GM12892 (cell line): ENCODE measurements at places on chromosomes 16 and 17.

- no peak for DNase-seq
Measured at GRCh38 chr17:79667746-79668145, 56.9 kb upstream of the RBFOX3 start.

DNA sequence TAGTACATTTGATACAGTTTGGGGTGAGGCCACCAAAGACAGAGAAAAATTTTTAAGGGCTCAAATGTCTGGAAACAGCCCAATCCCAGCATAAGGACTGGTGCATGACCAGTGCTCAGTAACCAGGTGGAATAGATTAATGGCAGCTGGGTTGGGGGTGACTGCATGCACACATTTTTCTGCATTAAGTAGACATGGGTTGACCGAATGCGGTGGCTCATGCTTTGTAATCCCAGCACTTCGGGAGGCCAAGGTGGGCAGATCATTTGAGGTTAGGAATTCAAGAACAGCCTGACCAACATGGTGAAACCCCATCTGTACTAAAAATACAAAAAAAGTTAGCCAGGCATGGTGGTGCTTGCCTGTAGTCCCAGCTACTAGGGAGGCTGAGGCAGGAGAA is 121.1 kb upstream of the HSBP1 start:
- no peak for DNase-seq

- no peak for DNase-seq
Measured at GRCh38 chr17:70642059-70642458, 472.7 kb downstream of the KCNJ2 start.

- DNase-seq, result no peak
Measured at GRCh38 chr16:54194334-54194743, 92.2 kb downstream of the IRX3 start.

DNA sequence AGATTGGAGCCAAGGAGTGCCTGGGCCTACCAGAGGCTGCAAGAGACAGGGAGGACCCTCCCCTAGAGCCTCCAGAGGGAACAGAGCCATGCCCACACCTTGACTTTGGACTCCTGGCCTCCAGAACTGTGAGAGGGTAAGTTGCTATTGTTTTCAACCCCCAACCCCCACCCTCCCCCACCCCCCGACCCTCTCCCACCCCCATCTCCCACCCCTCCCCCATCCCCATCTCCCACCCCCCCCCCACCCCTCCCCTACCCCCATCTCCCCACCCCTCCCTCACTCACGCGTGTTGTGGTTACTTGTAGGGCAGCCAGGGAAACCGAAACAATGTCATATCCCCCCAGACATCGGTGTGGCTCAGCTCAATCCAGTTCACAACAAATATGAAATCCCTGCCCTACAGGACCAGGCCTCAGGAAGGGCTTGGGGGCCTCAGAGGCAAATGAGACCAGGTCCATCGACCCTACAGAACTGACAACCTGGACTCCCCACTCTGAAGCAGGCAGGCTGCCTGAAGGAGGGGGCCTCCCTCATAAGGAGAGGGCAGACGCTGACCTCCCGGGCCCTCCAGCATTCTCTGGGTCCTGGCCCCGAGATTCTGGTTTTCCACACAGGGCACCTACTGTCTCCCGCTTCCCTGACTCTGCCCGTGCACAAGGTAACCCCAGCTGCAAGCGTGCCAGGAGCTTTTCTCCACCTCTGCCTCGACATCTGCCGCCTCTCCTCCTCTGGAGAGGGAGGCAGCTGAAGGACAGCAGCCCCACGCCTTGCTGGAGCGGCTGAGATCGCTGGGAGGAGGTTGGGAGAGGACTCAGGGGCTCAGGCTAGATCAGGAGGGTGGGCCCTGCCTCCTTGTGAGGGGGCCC is 3.0 kb upstream of the ZCCHC14 start:
- DNase-seq, result no peak

DNA sequence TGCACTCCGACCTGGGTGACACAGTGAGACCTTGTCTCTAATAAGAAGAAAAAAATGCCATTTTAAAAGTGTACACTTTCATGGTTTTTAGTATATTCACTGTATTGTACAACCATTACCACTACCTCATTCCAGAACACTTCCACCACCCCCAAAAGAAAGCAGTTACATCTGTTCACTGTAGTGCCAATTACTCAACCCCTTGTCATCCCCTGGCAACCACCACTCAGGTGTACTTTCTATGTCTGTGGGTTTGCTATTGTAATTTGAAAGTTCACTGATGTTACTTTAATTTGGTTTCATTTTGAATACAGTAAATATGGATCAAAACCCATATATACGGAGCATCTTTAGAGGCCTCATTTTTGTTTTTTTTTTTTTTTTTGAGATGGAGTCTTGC is 6.1 kb downstream of the ZG16 start:
- no peak for DNase-seq

- DNase-seq, result no peak
Measured at GRCh38 chr16:55037966-55038365, 107.3 kb downstream of the IRX5 start.

DNA sequence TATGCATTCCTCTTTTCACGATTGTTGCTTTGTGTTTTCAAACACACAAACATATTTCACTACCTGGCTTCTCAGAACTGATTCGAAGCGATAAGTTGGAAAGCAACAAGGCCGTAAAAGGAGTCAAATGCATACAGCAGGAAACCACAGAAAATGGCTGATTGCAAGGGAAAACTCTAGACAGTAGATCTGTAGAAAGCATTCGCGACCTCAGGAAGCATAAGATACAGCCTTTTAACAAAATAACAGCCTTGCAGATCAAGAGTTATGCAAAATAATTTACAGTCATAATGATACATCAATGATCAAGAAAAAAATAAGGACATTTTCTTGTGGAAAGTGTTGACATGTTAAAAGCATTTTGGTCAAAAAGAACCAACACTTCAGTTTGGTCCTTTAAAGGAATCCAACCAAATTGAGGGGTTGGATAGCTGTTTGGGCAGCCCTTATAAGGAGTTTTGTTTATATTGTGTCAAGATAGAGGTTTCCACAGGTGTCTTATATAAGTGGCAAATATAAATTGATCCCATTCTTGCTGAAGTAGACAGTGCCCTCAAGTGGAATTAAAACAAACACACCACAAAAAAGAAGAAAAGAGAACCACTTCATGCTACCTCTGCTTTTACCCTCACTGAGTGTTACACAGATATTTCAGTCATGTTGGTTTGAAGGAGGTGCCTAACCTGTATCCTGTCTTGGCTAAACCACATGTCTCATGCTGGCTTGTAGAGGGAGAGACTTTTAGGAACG is 5.5 kb downstream of the CYLD start:
- no peak for DNase-seq

GRCh38 chr17:607361-608147 is 107.1 kb downstream of the VPS53 start:
- DNase-seq, result no peak

GRCh38 chr17:57879437-57880085 is 29.7 kb upstream of the MRPS23 start:
- DNase-seq, result no peak

- no peak for DNase-seq
Measured at GRCh38 chr17:12180644-12181261, 160.1 kb downstream of the MAP2K4 start.

DNA sequence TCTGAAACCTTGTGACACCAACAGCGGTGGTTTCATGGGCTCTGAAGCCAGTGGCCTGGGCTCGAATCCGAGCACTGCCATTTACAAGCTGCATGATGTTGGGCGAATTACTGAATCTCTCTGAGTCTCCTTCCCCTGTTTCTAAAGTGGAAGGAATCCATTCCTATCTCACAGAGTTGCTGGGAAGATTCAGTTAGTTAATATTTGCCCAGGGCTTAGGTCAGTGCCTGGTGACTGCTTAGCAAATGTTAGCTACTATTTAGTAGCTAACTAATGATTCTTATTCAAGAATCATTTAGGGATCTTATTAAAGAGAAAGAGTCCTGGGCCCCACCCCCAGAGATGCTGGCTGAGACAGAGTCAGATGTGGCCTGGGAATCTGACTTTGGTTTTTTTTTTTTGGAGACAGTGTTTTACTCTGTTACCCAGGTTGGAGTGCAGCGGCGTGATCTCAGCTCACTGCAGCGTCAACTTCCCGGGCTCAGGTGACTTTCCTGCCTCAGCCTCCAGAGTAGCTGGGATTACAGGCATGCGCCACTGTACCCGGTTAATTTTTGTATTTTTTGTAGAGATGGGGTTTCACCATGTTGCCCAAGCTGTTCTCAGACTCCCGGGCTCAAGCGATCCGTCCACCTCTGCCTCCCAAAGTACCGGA is 33.6 kb upstream of the RAI1 start:
- DNase-seq, result no peak

- DNase-seq, result no peak
Measured at GRCh38 chr16:19879241-19879792, 5.3 kb downstream of the GPRC5B start.

DNA sequence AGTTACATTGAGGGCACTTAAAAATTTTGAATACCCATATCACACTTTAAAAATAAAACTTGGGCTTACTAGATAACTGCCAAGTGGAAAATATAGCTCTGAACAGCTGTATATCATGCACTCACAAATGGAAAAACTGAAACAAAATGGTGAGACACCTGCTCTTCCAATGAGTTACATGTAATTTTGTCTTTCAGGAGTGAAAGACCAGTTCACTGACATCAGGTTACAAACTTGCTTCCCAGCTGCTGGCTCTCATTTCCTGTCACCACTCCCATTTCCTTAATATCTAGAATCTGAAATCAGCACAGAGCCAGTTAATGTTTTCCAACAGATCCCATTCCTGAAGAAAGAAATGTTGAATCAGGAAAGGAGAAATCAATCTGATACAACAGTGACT is 10.8 kb downstream of the CSNK2A2 start:
- DNase-seq, result no peak

GRCh38 chr17:48595278-48595999 is 1.9 kb upstream of the HOXB5 start:
- DNase-seq, result no peak

GRCh38 chr17:34082404-34082803 is 172.7 kb upstream of the CCL2 start:
- no peak for DNase-seq

GRCh38 chr16:27174007-27174406 is 29.3 kb upstream of the KDM8 start:
- DNase-seq, result no peak

DNA sequence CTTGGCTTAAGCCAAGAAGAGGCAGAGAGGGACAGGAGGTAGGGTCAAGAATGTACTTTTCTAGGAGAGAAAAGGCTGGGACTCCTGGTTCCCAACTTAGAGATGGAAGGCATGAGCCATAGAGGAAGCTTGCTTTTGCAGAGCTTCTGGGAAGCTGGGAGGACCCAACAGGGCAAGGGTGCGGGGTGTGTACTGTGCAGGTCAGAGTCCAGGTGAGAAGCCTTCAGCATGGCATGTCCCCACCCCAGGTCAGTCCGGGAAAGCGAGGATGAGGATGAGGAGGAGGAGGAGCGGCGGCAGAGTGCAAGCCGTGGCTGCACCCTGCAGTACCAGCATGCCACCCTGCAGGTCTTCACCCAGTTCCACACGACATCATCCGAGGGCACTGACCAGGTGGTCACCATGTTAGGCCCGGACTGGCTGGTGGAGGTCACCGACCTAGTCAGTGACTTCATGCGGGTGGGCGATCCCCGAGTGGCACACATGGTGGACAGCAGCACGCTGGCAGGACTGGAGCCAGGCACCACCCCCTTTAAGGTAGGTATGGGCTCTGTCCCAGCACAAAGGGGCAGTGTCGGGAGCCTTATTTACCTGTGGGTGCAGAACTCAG is 55.3 kb downstream of the TMEM132E start:
- DNase-seq, result no peak

GRCh38 chr16:57621521-57622271 is 6.7 kb upstream of the ADGRG1 start:
- no peak for DNase-seq

DNA sequence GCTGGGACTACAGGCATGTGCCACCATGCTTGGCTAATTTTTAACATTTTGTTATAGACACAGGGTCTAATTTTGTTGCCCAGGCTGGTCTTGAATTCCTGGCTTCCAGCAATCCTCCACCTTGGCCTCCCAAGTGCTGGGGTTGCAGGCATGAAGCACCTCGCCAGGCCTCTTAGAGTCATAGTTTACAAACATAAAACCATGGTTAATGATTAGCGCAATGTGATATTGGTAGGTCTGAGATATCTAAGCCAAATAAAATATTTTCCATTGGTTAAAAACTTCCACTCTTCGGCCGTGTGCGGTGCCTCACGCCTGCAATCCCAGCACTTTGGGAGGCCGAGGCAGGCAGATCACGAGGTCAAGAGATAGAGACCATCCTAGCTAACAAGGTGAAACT is 16.6 kb downstream of the TXNDC11 start:
- no peak for DNase-seq

GRCh38 chr16:61215605-61216004 is 820.6 kb downstream of the CDH8 start:
- DNase-seq, result no peak

GRCh38 chr16:56844056-56844455 is 21.0 kb upstream of the SLC12A3 start:
- no peak for DNase-seq

DNA sequence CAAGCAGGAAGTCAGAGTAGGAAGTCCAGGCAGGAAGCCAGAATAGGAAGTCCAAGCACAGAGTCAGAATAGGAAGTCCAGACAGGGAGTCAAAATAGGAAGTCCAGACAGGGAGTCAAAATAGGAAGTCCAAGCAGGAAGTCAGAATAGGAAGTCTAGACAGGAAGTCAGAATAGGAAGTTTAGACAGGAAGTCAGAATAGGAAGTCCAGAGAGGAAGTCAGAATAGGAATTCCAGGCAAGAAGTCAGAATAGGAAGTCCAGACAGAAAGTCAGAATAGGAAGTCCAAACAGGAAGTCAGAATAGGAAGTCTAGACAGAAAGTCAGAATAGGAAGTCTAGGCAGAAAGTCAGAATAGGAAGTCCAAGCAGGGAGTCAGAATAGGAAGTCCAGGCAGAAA is 105.3 kb upstream of the C16orf82 start:
- no peak for DNase-seq

- DNase-seq, result no peak
Measured at GRCh38 chr17:65554553-65555223, 6.8 kb downstream of the AXIN2 start.

- DNase-seq, result no peak
Measured at GRCh38 chr17:46056800-46057304, 57.8 kb downstream of the STH start.

DNA sequence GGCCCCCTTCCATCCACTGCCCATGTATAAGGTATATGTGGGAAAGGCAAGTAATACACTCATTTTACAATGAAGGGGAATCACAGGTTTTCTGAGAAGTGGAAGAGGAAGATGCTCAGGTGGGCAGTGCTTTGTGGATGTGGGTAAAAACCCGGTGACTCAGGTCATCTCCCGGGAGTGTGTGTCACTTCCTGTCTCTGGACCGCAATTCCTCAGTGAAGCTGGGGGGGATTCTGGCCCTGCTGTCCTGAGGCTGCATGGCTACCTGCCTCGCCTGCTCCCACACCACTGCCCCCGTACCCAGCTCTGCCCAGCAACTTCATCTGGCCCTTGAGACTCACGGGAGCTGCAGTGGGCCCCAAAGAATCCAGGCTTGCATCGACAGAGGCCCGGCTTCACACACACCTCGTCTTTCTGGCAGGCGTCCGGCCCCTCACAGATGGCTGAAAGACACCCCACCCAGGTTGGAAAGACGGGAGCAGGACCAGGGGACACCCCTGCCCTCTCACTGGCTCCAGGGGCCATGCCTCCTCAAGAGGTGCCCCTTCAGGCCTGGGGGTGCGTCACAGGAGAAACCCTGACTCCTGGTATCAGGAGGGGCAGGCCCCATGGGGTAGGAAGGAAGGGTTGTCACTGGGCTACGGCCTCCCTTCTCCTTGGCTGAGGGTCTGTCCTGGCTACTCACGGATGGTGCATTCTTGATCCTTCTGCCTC is 882 bp downstream of the SCARF1 start:
- peak; percentile 56 for DNase-seq
